ENCODE measurements at places on chromosomes 13 and 19.

- DNase-seq, result no peak
Measured at GRCh38 chr19:5138606-5139582, 170.0 kb downstream of the KDM4B start.

- no peak for DNase-seq
Measured at GRCh38 chr19:13209484-13210338, 59.5 kb downstream of the IER2 start.

DNA sequence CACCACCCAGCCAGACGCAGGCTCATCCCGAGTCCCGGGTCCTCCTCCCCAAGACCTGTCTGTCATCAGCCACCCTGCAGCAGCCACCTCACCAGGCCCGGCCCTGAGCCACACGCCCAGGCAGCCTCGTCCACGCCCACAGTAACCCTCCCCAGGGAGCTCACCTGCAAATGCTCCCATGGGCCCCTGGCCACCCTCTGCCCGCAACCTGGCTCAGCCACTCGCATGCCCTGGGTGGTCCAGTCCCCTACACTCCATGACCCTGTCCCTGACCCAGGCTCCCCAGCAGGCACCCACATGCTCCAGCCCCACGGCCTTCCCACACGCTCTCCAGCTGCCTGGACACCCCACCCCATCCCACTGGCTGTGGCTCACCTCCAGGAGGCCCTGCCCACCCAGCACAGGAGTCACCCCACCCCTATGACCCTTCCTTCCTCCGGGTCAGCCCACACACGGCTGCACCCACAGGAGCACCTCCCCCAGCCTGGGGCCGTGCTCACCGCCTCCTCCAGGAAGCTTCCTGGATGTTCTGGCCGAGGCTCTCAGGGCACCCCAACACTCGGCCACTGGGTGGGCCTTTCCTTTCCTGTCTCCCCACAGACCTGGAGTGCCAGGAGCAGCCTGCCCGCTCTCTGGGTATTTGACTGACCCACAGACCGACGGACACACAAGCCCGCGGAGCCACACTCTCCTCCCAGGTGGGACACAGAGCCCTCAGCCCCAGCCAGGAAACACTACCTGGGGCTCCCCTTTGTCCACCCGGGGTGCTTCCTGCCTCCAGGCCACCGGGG is 3.6 kb downstream of the TMEM259 start:
- no peak for DNase-seq

GRCh38 chr13:48761256-48761655 is 107.5 kb downstream of the CYSLTR2 start:
- no peak for DNase-seq

GRCh38 chr13:32213626-32214025 is 101.5 kb downstream of the ZAR1L start:
- DNase-seq, result no peak

GRCh38 chr19:40523322-40524047 is 53.2 kb upstream of the SHKBP1 start:
- no peak for DNase-seq

DNA sequence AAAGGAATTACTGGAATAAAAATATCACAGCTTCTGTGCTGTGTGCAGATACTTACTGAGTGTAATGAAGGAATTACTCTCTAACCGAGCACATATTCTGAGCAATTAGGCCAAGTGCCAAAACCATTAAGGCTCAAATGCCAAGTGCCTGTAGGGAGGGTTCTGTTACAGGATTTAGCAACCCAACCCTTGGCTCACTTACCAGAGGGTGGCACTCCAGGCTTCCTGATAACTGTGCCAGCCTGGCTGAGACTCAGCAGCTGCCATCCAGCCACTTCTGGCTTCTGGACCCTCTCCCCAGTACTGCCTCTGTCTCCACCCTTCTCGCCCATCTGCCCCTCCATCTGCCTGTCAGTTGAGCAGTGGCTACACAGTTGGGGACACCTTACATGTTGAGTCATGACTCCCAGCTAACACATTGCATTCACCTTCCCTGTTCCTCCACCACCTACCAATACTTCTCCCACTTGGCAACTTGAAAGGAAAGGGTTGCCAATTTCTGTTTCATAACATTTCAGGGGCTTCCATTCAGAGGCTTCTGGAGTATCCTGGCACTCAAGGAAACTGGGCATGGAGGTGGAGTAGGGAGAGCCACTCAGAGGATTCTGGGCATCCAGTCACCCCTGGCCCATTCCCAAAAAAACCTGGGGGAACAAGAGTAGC is 110.5 kb downstream of the COG6 start:
- peak; percentile 56 for DNase-seq

- no peak for DNase-seq
Measured at GRCh38 chr13:79382545-79383275, 23.3 kb downstream of the RBM26 start.

GRCh38 chr13:108328848-108329247 is 59.3 kb downstream of the TNFSF13B start:
- DNase-seq, result no peak

- DNase-seq, result no peak
Measured at GRCh38 chr19:10226376-10227025, 4.6 kb downstream of the S1PR2 start.

DNA sequence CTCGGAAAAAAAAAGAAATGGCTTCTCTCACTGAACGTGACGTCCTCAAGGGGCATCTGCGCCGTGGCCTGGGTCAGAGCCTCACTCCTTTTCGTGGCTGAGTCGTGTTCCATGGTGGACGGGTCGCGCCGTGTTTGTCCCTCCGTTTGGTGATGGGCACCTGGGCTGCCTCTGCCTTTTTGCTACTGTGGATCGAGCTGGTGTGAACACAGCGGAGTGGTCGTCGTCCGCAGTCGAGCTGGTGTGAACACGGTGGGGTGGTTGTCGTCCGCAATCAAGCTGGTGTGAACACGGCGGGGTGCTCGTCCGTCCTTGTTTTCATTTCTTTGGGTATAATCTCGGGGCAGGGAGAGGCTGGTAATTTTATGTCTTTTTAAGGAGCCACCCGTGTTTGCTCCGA is 11.6 kb downstream of the HCN2 start:
- no peak for DNase-seq

DNA sequence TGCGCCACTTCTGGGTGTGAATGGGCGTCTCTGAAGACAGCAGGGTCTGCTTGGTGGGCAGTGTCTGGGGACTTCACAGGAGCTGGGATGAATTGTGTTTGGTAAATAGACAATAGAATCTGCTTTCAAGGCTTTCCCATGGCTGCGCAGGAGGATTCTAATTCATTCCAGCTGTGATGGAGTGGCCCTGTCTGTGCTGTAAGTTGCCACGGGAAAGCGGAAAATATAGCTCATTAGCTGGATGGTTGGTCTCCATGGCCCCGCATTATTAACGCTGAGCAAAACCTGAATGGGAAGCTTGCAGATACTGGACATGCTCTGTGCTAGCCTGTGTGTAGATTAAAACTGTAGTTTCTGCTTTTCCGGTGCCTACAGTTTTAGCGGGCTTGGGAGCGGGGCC is 15.6 kb upstream of the C1QTNF9 start:
- no peak for DNase-seq

DNA sequence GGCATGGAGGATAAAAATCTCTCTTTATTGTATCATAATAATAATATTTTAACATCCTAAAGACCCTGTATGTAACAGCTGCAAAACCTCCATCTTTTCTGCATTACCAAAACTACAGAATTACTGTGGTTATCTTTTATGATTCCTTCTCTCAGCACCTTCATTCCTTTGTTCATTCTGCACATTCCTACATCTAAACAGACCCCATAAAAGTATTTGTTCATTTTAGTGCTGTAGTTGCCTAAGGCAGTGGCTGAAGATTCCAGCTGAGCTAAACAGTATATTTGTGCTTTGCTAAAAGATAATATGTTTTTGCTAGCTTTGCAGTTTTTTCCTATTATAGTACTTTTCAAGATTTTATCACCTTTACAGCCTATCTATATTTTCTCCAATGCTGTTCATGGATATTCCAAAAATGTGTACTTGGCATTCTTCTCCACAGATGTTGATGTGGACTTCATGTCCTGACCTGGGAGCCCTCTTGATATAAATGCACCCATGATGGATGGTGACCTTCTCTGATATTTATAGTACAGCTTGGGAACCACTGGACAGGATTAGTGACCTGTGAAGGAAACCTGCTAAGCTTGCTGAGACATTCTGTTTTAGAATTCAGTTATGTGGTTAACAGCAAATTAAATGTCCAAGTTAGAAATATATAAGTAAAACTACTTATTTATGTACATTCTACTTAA is 2832.9 kb upstream of the PCDH20 start:
- no peak for DNase-seq

DNA sequence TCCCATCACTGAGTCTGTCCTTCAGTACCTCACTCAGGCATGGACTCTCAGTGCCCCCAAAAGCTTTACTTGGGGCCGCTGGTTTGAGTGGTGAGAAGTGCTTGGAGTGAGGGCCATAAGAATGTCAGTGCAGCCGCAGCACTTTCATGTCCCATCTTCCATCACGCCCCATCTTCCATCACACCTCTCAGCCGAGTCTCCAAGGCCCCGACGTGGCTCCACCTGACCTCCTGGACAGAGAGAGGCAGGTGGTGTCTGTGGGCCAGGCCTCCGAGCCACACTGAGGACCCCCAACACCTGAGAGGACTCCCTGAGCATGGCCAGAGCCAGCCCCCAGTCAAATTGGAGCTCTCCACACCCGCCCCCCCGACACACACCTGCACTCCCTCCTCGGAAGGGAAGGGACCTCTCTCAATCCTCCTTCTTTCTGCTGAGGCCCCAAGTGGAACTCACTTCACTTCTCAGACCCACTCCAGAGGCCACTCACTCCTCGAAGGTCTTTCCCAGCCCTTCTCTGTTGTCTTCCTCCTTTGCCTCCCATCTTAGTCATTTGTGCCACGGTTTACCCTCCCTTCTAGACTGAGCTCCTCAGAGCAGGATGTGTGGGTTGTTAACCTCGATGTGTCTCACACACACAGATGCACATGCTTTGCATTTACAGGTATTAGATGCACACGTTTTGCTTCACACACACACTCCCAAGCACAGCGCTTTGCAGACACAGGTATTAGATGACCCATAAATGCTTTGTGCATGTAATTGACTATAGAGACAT is 65.7 kb upstream of the ATP12A start:
- DNase-seq, result no peak

DNA sequence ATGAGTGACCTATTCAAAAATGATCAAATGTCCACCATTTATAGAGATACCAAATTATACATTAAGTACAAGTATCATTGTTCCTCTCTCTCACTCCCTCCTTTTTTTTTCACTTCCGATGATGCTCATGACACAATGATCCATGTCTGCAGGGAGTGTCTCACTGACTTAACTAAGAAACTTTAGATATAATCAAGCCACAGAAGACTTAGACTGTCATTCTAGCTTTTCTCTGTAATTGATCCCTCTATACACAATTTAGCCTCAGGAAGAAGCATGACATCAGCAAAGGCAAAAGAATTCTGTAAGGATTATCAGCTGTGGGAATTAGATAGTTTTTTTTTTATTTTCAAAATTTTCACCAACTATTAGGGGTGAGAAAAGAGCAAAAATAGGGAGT is 734.9 kb upstream of the PCDH9 start:
- no peak for DNase-seq

- no peak for DNase-seq
Measured at GRCh38 chr13:24216176-24216575, 55.7 kb downstream of the SPATA13 start.

DNA sequence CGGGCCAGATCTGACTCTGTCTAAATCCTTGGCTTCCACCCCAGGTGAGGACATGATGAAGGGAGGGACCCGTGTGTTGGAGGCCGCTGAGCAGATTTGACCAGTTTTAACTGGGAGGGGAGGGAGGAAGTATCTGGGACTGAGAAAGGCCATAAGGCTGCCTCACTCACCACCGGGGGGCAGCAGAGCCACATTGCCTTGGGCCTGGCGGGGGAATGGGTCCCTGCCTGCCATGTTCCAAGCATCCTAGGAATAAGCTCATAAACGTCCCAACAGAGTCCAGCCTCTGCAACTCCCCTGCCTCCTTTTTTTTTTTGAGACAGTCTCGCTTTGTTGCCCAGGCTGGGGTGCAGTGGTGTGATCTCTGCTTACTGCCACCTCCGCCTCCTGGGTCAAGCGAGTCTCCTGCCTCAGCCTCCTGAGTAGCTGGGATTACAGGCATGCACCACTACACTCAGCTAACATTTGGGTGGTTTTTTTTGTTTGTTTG is 15.5 kb downstream of the MAST3 start:
- DNase-seq, result peak; percentile 74

GRCh38 chr13:71610876-71611275 is 256.1 kb downstream of the DACH1 start:
- no peak for DNase-seq

- no peak for DNase-seq
Measured at GRCh38 chr13:47114030-47114429, 217.2 kb upstream of the HTR2A start.
